DND-41 (cell line): ENCODE measurements at places on chromosomes 6 and 20.

DNA sequence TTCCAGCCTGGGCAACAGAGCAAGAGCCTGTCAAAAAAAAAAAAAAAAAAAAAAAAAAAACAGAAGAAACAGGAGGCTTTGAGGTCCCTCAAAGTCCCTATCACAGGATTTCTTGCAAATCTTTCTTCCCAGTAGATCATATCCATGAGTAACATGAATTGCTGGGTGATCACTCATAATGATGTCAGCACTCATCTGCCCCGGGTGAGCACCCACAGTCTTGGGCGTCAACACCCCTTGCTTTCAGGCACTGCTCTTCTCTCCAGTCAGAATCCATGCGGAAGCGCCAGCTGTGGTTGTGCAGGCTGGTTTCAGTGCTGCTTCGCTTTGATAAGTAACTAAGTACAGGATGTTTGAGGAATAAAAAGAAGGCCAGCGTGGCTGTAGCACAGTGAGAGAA lies 40.2 kb upstream of the INSM1 start:
- no peak overlapping the region for H3K27ac ChIP-seq
- no peaks in the 10 kb centered on the region for H3K36me3 ChIP-seq
- H3K4me1 ChIP-seq = no peaks in the 10 kb centered on the region
- peaks cover 7% of the 10 kb centered on the region for H3K27me3 ChIP-seq
- H3K4me3 ChIP-seq = no peak overlapping the region

GRCh38 chr20:59613861-59614260 lies 9.5 kb downstream of the PHACTR3 start:
- no peak for DNase-seq
- no peak overlapping the region for H3K27ac ChIP-seq
- H3K4me3 ChIP-seq = no peak overlapping the region
- no peaks in the 10 kb centered on the region for H3K4me1 ChIP-seq
- peaks cover 46% of the 10 kb centered on the region for H3K27me3 ChIP-seq
- no peaks in the 10 kb centered on the region for H3K36me3 ChIP-seq

DNA sequence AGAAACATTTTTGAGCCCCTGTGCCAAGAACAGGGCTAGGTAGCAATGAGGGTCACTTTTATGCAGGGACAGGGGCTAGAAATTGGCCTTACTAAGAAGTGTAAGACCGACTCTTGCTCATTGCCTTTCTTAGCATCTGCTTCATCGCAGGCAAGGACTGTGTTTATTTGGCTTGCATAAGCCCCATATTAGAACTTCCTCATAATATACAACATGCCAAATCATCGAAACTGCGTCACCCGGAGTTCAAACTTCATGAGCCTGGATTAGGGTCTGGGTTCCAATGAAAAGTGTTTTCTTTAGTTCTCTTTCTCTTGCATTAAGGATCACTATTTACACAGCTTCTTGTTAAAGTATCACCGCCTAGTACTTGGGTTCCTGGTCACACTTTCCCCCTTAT lies 977 bp upstream of the SMAP1 start:
- H3K27me3 ChIP-seq = no peaks in the 10 kb centered on the region
- H3K4me3 ChIP-seq = peak overlapping the region; percentile 99
- no peak for DNase-seq
- H3K4me1 ChIP-seq = peaks cover 32% of the 10 kb centered on the region

DNA sequence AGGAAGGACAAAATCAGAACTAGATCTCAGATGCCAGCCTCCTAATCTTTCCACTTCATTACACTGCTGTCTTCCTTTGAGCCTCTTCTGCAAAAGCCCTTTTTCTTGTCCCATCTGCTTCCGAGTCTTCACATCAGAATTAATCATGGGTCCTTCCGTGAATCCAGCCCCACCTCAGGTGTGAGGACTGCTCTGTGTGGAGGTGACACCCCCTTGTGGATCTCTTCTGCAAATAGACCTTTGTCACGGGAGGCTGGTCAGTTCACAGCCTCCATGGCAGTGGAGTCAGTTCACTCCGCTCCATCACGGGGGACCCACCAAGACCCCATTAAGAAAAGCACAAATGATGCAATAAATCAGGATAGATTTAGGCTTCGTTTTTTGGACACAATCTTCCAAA lies 171.1 kb downstream of the ADAT2 start:
- no peaks in the 10 kb centered on the region for H3K27me3 ChIP-seq
- H3K4me3 ChIP-seq = no peak overlapping the region
- no peaks in the 10 kb centered on the region for H3K4me1 ChIP-seq
- H3K27ac ChIP-seq = no peak overlapping the region
- no peak for DNase-seq
